Stimulated activated naive CD4-positive, alpha-beta T cell treated with Interleukin-2 at 50 U/mL for 16 hours (primary cell): ENCODE measurements at places on chromosomes 2 and 18.

GRCh38 chr2:120760446-120761135 lies 24.9 kb downstream of the GLI2 start:
- DNase-seq = no peak

DNA sequence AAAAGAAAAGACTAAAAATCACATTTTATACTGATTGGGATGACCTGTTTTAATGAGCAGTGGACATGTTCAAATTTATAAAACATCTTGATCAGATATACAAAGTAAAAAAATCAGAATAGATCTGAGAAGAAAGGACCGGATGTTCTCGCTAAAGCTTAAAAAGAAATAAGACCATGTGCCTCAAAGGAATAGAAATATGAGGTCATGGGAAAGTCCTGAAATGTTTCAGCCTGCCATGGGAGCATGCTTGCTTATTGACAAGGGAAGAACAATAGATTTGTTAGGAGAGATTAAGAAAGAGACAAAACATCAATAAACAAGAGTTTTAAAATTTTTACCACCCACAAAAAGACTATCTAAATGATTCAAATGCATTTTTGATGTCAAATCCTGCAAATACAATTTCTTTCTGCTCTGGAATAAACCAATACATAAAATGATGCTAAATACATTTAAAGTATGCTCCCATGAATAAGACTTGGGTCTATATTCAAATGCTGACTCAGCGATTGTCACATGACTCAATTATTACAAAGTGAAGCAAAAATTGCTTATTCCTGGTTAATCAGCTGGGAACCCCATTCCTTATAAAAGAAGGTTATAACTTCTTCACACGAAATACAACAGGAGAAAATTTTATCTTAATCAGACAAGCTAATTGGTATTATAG lies 633.9 kb upstream of the PKDCC start:
- no peak for DNase-seq

- DNase-seq = no peak
These were observed 72.9 kb downstream of the CLHC1 start for GRCh38 chr2:55159037-55159651.

GRCh38 chr2:8582651-8583399 lies 99.0 kb upstream of the ID2 start:
- DNase-seq = no peak
